H9 (cell line): ENCODE measurements at places on chromosomes 6 and 20.
A peak's percentile ranks its signal among the peaks of the same experiment; 100 is the strongest.

GRCh38 chr20:47876311-47877088, 91.2 kb upstream of the SULF2 start:
- H3K36me3 ChIP-seq, result no peaks in the 10 kb centered on the region
- H3K4me3 ChIP-seq, result no peak overlapping the region
- no peak overlapping the region for H3K27ac ChIP-seq
- no peaks in the 10 kb centered on the region for H3K27me3 ChIP-seq
- DNase-seq, result no peak

- H3K4me3 ChIP-seq, result no peak overlapping the region
- DNase-seq, result no peak
- H3K27me3 ChIP-seq, result no peaks in the 10 kb centered on the region
These were observed 233.9 kb downstream of the PRL start for GRCh38 chr6:22062807-22063408.

DNA sequence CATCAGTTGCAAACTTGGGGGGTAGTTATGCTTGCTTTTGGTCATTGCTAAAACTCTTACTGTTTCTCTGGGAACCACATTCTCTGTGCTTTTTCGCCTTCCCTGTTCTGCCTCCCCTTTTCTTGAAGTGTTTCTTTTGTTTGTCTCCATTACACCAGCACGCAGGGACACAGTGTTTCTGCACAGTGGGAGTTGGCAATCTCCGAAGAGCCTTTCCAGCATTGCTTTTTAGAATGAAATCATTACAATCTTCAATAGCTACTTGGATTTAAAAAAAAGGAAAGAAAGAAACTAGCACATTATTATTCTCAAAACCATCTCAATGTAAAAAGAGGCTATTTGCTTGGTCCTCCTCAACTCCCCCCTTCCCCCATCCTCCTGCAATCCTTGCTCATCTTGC, 536.7 kb upstream of the MMS22L start:
- no peaks in the 10 kb centered on the region for H3K27me3 ChIP-seq
- H3K4me1 ChIP-seq, result peaks cover 20% of the 10 kb centered on the region
- H3K4me3 ChIP-seq, result no peak overlapping the region
- no peak for DNase-seq

DNA sequence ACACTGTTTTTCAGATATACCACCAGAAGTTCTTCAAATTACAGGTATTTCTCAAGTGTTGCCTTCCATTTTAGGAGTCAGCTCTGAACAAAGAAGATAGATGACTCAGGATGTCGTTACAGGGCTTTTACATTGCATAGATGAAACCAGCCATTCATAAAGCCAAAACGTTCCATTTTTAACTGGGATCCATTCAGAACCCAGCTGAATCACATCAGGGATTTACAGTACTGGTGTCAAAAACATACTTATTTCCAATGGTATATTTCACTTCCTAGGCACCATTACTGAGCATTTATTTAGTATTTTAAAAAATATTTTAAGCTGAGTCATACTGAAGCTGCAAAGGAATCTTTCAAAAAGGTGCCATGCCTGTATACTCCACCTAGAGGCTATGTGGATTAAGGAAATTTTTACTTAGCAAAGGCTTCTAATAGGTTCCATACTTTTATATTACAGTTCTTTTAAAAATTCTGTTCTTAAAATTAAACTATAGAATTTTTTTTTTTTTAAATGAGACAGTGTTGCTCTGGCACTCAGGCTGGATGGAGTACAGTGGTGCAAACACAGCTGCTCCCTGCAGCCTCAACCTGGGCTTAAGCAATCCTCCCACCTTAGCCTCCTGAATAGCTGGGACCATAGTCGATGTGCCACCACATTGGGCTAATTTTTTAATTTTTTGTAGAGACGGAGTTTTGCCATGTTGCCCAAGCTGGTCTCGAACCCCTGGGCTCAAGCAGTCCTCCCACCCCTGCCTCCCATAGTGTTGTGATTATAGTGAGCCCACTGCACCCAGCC, 2.6 kb downstream of the ASF1A start:
- H3K36me3 ChIP-seq, result peaks cover 29% of the 10 kb centered on the region
- peak overlapping the region; percentile 25 for H3K27ac ChIP-seq
- no peaks in the 10 kb centered on the region for H3K27me3 ChIP-seq
- DNase-seq, result no peak
- H3K4me1 ChIP-seq, result peaks cover 3% of the 10 kb centered on the region; the same call in 1 of the 2 replicates

DNA sequence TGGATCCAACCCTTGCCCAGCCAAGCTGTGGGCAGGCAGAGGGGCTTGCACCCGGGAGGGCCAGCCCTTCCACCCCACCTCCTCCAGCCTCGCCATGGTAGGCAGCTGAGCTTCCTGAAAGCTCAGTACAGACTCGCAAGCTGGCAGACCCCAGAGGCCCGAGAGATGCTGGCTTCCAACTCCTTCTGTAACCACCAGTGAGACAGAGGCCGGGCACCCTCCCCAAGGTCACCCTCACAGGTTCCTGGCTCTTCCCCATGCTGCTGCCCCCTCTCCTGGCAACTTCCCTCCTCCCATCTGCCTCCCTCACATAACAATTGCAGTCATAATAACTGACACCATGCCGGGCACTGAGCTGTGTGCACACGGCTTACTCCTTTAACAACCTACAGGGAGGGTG, 26.2 kb upstream of the NOL4L start:
- H3K4me1 ChIP-seq, result no peaks in the 10 kb centered on the region
- no peak for DNase-seq
- H3K36me3 ChIP-seq, result no peaks in the 10 kb centered on the region
- H3K27ac ChIP-seq, result no peak overlapping the region
- H3K4me3 ChIP-seq, result no peak overlapping the region

GRCh38 chr20:37915800-37916570, 13.1 kb downstream of the VSTM2L start:
- peak overlapping the region; percentile 65 for H3K4me3 ChIP-seq
- H3K4me1 ChIP-seq, result peaks cover 4% of the 10 kb centered on the region; the same call in 1 of the 2 replicates
- DNase-seq, result peak; percentile 65
- H3K27ac ChIP-seq, result no peak overlapping the region
- H3K27me3 ChIP-seq, result no peaks in the 10 kb centered on the region; the same call in 1 of the 2 replicates

- peaks cover 10% of the 10 kb centered on the region for H3K36me3 ChIP-seq
- no peak overlapping the region for H3K4me3 ChIP-seq
- H3K4me1 ChIP-seq, result no peaks in the 10 kb centered on the region
These were observed 405.9 kb upstream of the BTBD3 start for GRCh38 chr20:11511821-11512220.

DNA sequence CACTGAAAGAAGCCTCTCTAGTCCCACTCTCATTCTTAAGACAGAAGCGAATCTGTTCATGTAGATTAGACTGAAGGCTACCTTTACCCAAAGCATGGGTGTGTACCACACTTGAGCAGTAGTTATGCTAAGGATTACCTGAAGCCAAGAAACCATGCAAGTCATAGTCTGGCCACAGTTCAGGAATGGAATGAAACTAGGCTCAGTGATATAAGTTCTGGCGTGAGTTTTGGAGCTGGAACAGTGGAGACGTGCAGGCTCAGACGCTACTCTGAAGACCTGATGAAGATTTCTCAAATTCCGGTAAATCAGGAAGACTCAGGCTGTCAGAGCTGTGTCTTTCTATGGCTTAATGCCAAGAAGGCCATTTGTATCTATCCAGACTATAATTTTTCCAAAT, 219.9 kb downstream of the HDGFL1 start:
- no peak overlapping the region for H3K4me3 ChIP-seq
- no peak for DNase-seq
- H3K27ac ChIP-seq, result no peak overlapping the region
- peaks cover 5% of the 10 kb centered on the region; the same call in 1 of the 2 replicates for H3K4me1 ChIP-seq
- H3K27me3 ChIP-seq, result no peaks in the 10 kb centered on the region
- peaks cover 3% of the 10 kb centered on the region; the same call in 1 of the 2 replicates for H3K36me3 ChIP-seq

- H3K36me3 ChIP-seq, result no peaks in the 10 kb centered on the region
- H3K4me1 ChIP-seq, result no peaks in the 10 kb centered on the region
- peak overlapping the region; percentile 41 for H3K4me3 ChIP-seq
- H3K27me3 ChIP-seq, result no peaks in the 10 kb centered on the region
These were observed 51.7 kb downstream of the CHMP4B start for GRCh38 chr20:33862709-33863403.

- peak overlapping the region; percentile 60; the same call in 2 of the 3 replicates for H3K4me3 ChIP-seq
- peak; percentile 60 for DNase-seq
- no peaks in the 10 kb centered on the region for H3K36me3 ChIP-seq
- peaks cover 10% of the 10 kb centered on the region; the same call in 1 of the 2 replicates for H3K4me1 ChIP-seq
- no peak overlapping the region for H3K27ac ChIP-seq
These were observed 16.6 kb upstream of the CCDC167 start for GRCh38 chr6:37516076-37516919.

DNA sequence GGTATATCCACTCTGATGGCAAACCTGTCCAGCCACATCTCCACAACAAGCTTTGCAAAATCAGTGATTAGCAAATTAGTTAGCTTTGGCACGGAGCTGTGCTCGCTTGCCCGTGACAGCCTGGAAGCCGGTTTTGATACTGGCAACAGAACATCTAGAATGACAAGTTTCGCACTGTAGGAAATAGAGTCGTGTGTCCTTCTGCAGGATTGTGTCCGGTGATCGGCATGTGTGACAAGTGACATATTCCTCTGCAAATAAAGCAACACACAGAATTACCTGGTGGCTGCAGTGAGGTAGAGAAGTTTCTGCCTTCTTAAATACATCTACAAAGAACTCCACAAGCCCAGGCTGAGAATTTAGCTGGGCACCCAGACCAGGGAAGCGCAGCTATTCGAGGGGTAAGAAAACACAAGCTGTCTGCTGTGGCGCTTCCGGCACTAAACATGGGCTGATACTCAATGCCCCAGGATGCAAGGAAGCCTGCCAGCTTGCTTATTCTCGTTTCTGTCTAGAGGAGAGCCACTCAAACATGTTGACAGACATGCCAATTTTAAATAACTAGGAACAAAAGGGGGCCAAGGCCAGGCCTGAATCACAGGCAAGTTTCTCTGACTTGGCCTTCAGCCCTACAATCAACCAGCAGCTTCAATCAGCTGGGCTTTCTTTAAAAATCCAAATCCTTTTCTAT, 22.2 kb downstream of the EIF2S2 start:
- H3K36me3 ChIP-seq, result peaks cover 82% of the 10 kb centered on the region
- no peak overlapping the region for H3K4me3 ChIP-seq
- no peaks in the 10 kb centered on the region for H3K27me3 ChIP-seq
- H3K27ac ChIP-seq, result no peak overlapping the region
- no peaks in the 10 kb centered on the region for H3K4me1 ChIP-seq
- DNase-seq, result no peak

GRCh38 chr6:130858498-130859160, 31.4 kb downstream of the SMLR1 start:
- no peak overlapping the region for H3K4me3 ChIP-seq
- H3K27ac ChIP-seq, result no peak overlapping the region
- no peaks in the 10 kb centered on the region for H3K27me3 ChIP-seq
- H3K4me1 ChIP-seq, result peaks cover 2% of the 10 kb centered on the region; the same call in 1 of the 2 replicates

DNA sequence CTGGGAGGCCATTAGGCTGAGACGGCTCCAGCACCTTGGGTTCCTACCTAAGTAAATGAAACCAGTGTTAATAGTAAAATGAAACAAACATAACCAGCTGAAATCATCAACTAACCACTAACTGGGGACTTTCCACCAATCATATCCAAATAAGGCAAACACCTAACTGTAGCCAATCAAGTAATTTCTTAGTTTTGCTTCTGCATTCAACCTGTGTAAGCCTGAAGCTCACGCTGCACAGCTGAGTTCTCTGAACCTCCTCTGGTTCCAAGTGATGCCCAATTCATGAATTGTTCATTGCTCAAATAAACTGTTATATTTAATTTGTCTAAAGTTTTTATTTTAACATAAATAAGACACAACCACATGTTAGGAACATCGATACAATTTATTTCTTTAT, 22.5 kb downstream of the KLHL32 start:
- no peak overlapping the region for H3K4me3 ChIP-seq
- H3K27ac ChIP-seq, result no peak overlapping the region
- H3K27me3 ChIP-seq, result no peaks in the 10 kb centered on the region
- DNase-seq, result no peak
- no peaks in the 10 kb centered on the region for H3K4me1 ChIP-seq
- no peaks in the 10 kb centered on the region for H3K36me3 ChIP-seq

DNA sequence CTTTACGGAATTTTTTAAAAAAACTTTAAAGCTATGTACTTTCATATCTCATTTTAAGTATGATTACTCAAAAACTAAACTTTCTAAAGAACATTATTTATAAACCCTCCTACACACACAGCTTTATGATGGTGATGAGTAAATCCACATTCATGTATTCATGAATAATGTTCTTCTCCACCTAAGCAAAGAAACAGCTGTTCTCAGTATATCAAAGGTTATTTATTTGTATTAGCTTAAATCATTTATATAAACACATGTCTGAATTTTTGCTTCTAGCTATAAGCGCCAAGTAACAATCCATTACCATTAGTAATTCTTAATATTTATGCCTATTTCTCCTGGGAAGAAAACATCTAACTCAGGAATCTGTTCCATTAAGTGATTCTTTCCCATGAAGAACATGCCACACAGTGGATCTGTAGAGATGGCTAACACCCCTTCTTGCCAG, 63.3 kb downstream of the SMLR1 start:
- H3K27ac ChIP-seq, result no peak overlapping the region
- H3K36me3 ChIP-seq, result peaks cover 11% of the 10 kb centered on the region; the same call in 1 of the 3 replicates
- no peak overlapping the region for H3K4me3 ChIP-seq
- no peak for DNase-seq
- H3K27me3 ChIP-seq, result no peaks in the 10 kb centered on the region

DNA sequence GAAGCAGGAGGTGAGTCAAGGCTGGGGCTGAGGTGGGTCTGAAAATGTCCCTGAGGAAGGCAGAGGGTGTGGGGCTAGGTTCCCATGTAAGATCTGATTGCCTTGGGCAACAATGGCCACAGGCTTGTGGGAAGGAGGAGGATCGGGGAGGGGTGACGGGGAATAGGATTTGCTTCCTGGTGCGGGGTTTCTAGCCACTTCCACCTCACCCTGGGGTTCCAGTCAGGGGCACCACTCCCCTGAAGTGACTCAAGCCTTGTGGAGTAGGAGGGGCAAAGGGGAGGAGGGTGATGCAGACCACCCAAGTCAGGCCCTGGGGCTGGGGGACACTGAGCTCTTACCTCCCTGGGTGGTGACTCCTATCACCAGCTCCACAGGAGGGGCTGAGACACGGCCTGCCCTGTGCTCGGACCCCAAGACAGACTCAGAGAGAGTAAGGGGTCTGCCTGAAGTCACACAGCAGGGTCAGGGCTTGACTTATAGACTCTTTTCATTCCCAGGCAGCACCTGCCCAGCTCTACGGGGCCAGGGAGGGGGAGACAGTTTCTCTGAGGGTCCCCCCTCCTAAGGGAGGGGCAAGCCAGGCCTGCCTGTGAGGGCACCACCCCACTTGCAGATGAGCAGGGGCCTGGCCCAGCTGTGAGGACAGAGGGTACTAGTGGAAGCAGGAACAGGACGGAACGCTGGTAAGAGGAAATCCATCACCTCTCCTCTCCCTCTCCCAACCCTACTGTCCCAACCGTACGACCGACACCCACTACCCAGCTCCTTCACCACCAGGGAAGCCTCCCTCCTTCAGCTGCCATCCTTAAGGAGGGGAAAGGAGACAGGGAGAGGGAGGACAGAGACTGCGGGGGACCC, 12.4 kb upstream of the SPDEF start:
- no peak overlapping the region for H3K27ac ChIP-seq
- no peaks in the 10 kb centered on the region for H3K27me3 ChIP-seq
- DNase-seq, result no peak

GRCh38 chr6:17098538-17098937, 3.3 kb upstream of the STMND1 start:
- H3K27ac ChIP-seq, result no peak overlapping the region
- DNase-seq, result no peak
- no peaks in the 10 kb centered on the region for H3K36me3 ChIP-seq
- peaks cover 15% of the 10 kb centered on the region; the same call in 1 of the 2 replicates for H3K27me3 ChIP-seq
- H3K4me3 ChIP-seq, result no peak overlapping the region
